ENCODE measurements at places on chromosomes 5 and 9.

DNA sequence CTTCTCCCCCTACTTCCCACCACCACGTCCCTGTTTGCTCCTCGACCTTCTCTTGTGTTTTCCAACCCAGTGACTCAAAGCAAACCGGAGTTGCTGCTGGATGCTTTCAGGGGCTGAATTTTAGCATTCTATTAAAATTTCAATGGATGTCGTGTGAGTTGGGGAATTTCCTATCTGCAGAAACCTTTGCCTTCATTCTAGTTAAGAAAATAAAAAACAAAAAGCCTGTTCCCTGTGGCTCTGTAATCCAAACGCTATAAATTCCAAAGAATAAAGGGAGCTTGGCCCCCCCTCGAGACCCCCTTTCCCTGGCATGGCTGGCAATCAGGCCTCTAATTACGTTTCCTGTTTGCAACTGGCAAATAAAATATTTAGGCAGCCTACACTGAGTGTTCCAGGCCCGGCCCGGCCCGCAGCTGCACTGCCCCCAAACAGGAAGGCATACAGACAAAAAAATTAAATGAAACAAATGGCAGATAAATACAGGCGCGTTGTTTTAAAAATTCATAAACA, 139.4 kb upstream of the PPP1R26 start:
- no peak for DNase-seq

- no peak for DNase-seq
Observed at GRCh38 chr5:78500871-78501270, 140.5 kb downstream of the SCAMP1 start.

DNA sequence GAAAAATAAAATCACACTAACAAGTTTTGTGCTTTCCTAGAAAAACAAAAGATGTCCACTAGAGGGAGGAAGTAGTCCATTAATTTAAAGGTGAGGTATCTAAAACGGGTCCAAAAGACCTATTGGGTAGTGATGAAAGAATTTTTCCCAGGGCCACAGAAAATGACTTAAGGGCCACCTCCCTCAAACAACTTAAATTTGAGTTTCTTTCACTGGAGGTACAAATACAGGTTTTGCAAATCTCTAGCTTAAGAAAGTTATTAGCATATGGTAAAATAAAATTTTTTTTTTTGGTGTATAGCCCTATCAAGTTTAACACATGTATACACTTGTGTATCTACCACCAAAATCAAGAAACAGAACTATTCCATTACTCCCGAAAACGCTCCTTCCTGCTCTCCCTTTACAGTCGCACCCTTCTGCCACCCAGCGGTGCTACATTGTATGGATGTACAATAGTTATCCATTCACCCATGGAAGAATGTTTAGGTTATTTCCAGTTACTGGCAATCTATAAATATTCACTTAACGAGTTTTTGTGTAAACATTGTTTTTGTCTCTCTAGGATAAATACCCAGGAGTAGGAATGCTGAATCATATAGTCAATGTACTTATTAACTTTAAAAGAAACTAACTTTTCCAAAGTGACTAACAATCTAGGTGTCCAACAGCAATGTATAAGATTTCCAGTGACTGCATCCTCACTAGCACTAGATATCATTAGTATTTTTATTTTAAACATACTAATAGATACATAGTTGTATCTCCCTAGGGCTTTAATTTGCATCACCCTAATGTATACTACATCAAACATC, 21.9 kb downstream of the DEPDC1B start:
- DNase-seq = peak; percentile 44

DNA sequence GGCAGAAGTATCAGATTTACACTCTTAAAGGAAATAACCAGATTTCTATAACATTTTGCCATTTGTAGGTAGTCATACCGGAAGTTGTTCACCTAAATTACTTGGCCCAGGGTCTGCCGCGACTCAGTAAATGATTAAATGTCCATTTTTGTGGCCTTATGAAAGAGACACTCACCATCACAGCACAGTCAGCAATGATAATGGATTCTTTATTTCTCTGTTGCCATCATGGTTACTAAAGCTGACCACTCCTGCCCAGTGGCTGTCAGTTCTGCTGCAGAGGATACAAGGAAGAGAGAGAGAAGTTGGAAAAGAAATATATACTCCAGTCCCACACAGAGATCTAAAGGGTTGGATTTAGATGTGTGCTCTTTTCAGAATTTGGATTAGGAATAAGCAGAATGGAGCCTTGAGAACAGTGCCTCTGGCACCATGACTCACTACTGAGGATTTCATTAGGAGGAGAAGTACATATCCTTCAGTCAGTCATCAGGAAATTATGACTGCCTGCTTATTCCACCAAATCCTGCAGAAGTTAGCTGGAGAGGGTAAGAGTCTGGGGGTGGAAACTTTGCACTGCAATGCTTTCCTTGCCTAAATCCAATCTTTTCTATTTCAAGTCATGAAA, 72.8 kb upstream of the EFNA5 start:
- peak; percentile 61 for DNase-seq

DNA sequence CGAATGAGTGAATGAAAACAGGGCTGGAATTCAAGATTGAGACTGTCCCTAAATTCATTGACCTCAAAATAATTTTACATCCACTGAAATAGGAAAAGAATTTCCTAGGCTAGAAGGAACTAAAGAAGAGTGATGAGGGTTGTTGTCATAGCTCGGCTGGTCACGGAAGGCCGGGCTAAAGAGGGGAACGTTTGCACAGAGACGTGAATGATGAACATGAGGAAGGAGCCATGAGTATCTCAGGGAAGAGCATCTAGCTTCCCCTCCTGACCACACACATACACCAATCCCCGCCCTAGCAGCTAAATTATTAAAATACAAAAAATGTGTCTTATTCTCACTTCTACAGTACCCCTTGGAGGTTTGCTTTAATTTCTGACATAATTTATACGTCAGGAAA, 124.4 kb upstream of the ABCA1 start:
- DNase-seq = no peak

DNA sequence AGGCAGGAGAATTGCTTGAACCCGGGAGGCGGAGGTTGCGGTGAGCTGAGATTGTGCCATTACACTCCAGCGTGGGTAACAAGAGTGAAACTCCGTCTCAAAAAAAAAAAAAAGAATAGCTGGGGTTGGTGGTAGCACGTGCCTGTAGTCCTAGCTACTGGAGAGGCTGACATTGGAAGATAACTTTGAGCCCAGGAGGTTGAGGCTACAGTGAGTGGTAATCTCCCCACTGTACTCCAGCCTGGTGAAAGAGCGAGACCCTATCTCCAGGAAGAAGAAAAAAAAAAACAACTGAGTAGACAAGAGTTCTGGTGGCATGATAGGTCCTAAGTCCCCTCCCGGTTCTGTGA, 26.3 kb downstream of the GOLGA2 start:
- no peak for DNase-seq

GRCh38 chr9:111094433-111094924, 56.2 kb upstream of the LPAR1 start:
- peak; percentile 76 for DNase-seq

- no peak for DNase-seq
Observed at GRCh38 chr5:54886866-54887265, 98.5 kb downstream of the ESM1 start.

DNA sequence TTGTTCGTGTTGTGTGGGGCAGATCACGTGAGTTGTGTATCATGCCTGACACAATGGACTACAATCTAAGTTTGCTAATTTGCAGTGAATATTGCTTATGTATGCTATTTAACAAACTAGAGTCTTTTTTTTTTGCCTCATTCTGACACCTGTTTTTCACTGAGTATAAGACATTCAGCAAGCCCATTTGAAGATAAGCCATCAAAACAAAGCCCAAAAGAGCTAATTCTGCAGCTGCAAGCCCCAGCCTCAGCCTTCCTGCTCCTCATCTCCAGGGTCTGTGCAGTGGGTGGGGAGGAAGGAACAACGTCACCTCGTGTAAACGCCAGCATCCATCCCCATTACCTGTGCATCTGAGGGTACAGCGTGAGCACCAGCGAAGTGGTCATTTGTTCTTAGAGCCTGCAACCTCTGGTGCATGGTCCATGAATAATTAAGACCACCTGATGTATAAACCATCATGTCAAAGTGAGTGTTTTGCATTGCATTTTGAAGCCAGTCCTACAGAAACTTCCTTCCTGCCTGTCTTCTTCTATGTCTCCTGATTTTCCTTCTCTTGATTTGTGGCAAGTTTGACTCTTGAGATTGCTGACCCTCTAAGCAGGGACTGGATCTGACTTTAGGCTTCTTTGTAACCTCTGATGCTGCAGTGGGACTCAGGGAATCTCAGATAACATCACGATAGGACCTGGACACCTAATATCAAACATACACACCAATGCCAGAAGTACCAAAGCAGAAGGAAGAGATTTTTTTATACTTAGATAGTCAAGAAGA, 73.2 kb downstream of the FGF1 start:
- DNase-seq = no peak

DNA sequence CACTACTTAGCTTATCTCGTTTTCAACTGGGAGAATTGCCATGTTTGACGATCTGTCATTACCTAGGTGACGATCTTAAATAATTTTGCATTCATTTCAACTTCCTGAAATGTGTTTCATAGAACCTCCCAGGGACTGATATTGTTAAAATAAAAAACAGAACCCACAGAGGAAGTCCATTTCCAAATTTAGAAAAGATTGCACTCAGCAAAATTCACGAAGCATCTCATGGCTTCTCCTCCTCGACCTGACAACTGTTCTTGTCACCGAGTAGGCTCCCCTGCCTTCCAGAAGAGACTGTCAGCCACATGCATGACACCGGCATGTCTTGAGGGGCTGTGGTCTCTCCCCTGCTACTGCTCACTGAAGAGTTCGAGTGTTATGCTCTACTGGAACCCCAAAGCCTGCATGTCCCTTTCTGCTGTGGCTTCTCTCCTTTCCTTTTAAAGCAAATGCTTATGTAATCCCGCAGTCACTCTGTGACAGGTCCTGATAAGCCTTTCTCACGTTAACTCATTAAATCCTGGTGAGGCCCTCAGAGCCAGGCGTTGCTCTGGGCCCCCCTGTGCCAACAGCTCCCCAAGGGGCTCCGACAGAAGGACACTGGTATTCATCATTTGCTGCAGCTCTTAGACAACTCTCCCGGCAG, 26.8 kb upstream of the ANKRD33B start:
- no peak for DNase-seq

- DNase-seq = no peak
Observed at GRCh38 chr9:89805571-89806292, 200.9 kb downstream of the GADD45G start.

GRCh38 chr5:113182658-113183344, 206.2 kb downstream of the DCP2 start:
- no peak for DNase-seq

DNA sequence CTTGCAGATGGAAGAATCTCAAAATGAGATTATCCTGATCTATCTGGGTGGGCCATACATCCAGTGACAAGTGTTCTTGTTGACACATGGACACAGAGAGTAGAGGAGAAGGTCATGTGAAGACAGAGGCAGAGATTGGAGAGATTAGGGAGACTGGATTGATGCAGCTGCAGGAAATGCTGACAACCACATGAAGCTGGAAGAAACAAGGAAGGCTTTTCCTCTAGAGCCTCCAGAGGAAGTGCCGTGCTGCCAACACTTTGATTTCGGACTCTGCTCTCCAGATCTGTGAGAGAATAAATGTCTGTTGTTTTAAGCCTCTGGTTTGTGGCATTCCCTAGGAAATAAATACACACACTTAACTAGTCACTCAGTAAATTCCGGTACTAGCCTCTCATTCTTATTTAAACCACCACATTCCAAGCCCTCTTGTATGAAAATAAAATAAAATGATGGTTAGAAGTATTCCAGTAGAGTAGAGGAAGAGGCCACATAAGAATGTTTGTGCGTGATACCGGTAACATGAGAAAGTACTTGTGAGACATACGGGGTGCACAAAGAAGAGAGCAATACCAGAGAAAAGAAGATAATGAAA, 110.9 kb upstream of the DMAC1 start:
- DNase-seq = peak; percentile 43

DNA sequence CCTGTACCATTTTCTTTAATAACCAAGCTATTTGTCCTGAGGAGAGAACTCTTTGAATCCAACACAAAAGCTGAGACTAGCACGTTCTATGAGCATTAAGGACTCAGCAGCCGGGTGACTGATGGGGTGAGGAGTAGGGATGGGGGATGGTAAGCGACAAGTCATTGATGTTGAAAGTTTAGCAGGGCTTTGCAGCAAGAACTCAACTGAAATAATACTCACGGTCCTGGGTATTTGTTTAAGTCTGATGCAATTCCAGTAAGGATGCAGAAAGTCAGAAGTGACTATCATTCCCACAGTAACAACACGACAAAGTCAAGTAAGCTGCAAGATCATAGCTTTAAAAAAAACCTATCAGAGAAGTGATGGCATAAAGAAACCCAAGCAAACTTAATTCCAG, 131.1 kb downstream of the ACTL7B start:
- DNase-seq = peak; percentile 79
